Esophagus squamous epithelium (tissue), 5 donors: ENCODE measurements at places on chromosomes 6 and 20.

DNA sequence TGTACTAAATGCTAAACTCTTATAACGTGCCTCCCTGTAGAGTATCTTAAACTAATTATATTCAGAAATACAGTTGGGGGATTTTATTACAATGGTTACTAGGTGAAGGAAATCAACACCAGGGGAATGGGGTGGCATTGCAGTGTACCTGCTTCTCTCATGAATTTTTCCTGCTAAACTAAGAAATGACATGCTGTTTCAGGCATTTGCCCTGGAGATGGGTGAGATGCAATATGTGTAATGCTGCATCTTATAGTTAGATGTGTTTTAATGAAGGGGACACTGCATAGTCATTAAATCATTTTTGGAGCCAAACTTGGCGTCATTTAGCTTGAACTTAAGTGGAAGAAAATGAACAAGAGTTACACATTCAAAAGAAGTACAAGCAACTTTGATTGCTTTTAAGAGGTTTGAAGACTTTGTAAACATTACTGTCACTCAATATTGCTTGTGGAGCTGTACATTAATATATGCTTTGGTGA is 4.3 kb downstream of the EYA4 start:
- DNase-seq, result no peak
- peaks cover 16% of the 10 kb centered on the region for H3K4me1 ChIP-seq
- no peaks in the 10 kb centered on the region for H3K36me3 ChIP-seq
- peaks cover 6% of the 10 kb centered on the region for H3K27me3 ChIP-seq

GRCh38 chr6:144951730-144952437 is 666.7 kb downstream of the UTRN start:
- H3K4me1 ChIP-seq, result no peaks in the 10 kb centered on the region
- no peaks in the 10 kb centered on the region for H3K27me3 ChIP-seq
- no peak overlapping the region for H3K27ac ChIP-seq
- H3K36me3 ChIP-seq, result no peaks in the 10 kb centered on the region

DNA sequence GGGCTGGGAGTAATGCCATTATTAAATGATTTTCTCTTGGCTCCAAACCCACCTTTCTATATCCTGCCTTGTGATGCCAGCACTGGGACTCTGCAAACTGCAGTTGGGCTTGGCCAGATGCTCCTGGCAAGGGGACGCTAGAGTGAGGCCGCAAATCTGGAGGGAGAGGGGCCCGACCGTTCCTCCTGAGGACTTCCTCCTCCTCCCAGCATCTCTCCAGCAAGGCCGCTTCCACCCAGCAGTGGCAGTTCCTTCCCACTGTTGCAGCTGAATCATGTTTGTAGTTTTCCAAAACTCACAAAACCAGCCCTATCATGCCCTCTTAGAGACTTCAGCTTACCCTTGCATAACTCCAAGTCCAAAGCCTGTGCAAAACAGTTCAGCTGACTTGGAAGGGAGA is 244.4 kb downstream of the FOXA2 start:
- peaks cover 5% of the 10 kb centered on the region for H3K4me1 ChIP-seq
- H3K27me3 ChIP-seq, result peaks cover 29% of the 10 kb centered on the region
- no peak overlapping the region for H3K27ac ChIP-seq
- no peaks in the 10 kb centered on the region for H3K36me3 ChIP-seq

GRCh38 chr6:4259391-4259790 is 124.0 kb upstream of the ECI2 start:
- H3K27ac ChIP-seq, result no peak overlapping the region
- H3K4me1 ChIP-seq, result no peaks in the 10 kb centered on the region
- H3K4me3 ChIP-seq, result no peak overlapping the region

- no peaks in the 10 kb centered on the region for H3K27me3 ChIP-seq
- no peak overlapping the region for H3K4me3 ChIP-seq
- H3K27ac ChIP-seq, result no peak overlapping the region
- no peak for DNase-seq
- peaks cover 48% of the 10 kb centered on the region for H3K4me1 ChIP-seq
- H3K36me3 ChIP-seq, result no peaks in the 10 kb centered on the region
Observed at GRCh38 chr20:49759266-49759950, 45.7 kb upstream of the B4GALT5 start.

DNA sequence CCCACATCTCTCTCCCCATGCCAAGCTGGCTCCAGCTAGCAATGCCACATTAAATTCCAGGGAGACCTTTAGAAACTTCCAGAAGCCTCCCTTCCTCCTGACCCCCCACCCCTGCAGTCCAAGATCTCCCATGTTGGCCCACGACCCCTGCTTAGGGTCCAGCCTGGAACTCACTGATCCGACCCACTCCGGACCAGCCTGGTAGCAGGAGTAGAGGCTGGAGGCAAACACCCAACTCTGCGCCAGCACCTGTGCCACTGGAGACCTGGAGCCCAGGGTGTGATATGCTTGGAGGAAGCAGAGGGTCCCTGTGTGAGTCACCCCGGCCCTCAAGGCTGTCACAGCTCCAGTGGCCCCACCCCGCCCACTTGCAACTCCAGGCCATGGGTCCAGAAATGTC is 3.3 kb upstream of the ULBP1 start:
- no peaks in the 10 kb centered on the region for H3K36me3 ChIP-seq
- H3K27ac ChIP-seq, result no peak overlapping the region
- peaks cover 24% of the 10 kb centered on the region for H3K27me3 ChIP-seq
- peaks cover 22% of the 10 kb centered on the region for H3K4me1 ChIP-seq
- no peak for DNase-seq

GRCh38 chr6:148479497-148479896 is 136.9 kb downstream of the SASH1 start:
- peak overlapping the region; percentile 0 for H3K27ac ChIP-seq
- no peaks in the 10 kb centered on the region for H3K27me3 ChIP-seq
- H3K4me1 ChIP-seq, result no peaks in the 10 kb centered on the region
- H3K36me3 ChIP-seq, result peaks cover 12% of the 10 kb centered on the region
- no peak overlapping the region for H3K4me3 ChIP-seq
- DNase-seq, result no peak

DNA sequence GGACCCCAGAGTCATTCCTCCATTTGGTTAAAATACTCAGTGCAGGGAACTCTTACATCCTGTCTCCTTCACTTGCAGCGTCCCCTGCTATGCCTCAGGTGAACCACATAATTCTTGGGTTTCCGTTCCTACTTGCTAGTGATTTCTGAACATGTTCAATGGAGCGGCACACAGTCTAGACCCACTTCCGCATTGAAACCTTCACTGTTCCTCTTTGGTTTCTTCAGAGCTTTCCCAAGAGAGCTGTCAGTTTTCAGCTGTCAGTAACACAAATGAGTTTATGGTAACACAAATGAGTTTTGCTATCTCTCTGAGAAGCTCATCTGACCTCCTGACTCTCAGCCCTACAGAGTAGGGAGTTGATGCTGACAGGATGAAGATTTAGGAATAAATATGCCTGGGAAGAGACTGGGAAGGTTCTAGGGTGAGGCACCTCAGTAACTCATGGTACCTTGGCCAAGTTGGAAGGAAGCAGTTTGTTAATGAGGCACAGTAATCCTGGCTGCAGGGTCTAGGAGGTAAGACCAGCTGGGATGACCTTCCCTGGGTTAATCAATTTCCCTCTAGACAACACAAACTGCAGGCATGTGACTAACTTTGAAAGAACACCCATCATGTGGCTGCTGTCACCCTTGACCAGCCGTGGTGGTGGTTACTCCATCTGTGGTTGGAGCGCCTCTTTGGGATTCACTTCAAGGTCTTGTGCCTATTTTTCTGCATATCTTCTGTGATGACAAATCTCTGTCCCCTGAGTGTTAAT is 5.4 kb downstream of the SYS1 start:
- no peak overlapping the region for H3K4me3 ChIP-seq
- peaks cover 21% of the 10 kb centered on the region for H3K4me1 ChIP-seq
- no peak for DNase-seq
- H3K36me3 ChIP-seq, result peaks cover 55% of the 10 kb centered on the region

DNA sequence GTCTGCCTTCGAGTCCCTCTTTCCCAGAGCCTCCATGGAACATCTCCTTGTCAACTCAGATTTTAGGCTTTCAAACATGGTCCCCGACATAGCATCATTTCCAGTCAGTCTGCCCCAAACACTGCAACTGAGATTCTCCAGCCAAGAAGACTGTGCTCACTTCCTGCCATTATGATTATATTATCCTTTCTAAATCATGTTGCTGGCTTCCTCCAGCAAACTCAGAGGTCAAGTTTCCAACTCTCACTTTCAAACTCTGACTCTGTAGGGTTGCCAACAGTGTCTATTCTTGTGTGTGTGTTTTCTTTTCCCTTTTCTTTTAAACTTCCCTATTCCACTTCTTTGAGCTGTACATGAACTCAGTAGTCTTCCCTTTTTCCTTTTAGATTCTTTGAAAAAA is 61.2 kb upstream of the TRAF3IP2 start:
- H3K27ac ChIP-seq, result peak overlapping the region; percentile 63
- H3K4me3 ChIP-seq, result no peak overlapping the region
- H3K27me3 ChIP-seq, result no peaks in the 10 kb centered on the region
- peaks cover 63% of the 10 kb centered on the region for H3K4me1 ChIP-seq
- DNase-seq, result no peak

DNA sequence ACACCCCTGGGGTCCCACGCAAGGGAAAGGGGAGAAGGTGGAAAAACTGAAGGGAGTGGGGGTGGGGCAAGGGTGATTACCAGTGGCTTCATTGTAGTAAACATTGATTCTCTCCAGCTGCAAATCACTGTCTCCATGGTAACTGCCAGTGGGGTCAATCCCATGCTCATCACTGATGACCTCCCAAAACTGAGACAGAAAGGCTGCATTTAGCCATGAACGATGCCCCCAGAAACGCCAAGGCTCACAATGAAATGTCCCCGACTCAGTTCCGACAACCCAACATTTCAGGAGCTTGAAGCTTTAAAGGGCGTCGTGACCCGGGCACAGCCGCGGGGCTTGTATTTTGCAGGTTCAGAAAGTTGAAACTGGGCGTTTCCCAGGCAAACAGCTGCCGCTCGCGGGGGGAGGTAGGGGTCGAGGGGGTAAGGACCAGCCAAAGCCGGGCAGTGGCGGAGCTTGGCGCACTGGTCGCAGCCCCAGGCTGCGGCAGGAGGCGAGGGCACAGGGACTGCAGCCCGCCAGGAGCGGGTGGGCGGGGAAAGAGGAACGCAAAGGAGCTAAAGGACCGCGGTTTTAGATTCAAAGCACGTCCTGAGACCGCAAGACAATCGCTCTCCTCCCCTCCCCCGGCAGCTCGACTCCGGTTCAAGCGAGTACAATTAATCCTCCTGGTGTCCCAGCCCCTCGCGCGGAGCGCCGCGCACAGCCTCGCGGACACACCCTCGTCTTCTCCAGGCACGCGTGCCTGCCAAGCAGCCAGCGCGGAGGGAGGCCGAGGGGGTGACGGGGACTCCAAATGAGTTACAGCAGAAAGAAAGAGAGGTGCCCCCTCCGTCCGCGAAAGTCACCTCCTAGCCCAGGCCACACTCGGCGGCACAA is 731 bp downstream of the TUBB2B start:
- H3K36me3 ChIP-seq, result no peaks in the 10 kb centered on the region
- peaks cover 14% of the 10 kb centered on the region for H3K27me3 ChIP-seq
- H3K4me1 ChIP-seq, result peaks cover 45% of the 10 kb centered on the region
- DNase-seq, result no peak

GRCh38 chr20:51937779-51938178 is 135.5 kb upstream of the SALL4 start:
- DNase-seq, result no peak
- H3K4me3 ChIP-seq, result no peak overlapping the region
- no peak overlapping the region for H3K27ac ChIP-seq
- H3K27me3 ChIP-seq, result no peaks in the 10 kb centered on the region
- no peaks in the 10 kb centered on the region for H3K4me1 ChIP-seq

DNA sequence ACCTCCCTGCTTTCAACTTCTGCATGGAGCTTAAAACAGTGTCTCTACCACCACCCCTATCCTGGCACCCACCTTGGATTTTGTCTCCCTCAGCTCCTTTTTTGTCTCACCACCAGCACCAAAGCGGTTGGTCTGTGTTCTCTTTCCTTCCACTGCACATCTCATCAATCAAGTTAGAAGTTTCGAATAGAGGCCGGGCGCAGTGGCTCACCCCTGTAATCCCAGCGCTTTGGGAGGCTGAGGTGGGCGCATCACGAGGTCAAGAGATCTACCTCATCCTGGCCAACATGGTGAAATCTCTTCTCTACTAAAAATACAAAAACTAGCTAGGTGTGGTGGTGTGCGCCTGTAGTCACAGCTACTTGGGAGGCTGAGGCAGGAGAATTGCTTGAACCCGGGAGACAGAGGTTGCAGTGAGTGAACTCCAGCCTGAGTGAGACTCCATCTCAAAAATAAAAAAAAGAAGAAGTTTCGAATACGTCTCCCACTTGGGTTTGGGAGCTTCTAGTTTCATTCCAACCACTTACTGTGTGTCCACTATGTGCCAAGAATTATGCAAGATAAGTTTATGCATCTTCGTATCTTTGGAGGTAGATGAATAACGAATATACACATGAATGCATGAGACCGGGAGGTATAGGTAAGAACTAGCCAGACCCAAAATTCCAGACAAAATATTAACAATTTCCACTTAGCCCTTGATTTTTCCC is 5.9 kb downstream of the PCED1A start:
- DNase-seq, result no peak
- H3K4me3 ChIP-seq, result no peak overlapping the region
- no peaks in the 10 kb centered on the region for H3K4me1 ChIP-seq
- H3K27ac ChIP-seq, result no peak overlapping the region
- no peaks in the 10 kb centered on the region for H3K27me3 ChIP-seq

GRCh38 chr6:85192596-85192995 is 257.3 kb upstream of the NT5E start:
- no peak overlapping the region for H3K27ac ChIP-seq
- H3K4me1 ChIP-seq, result no peaks in the 10 kb centered on the region
- H3K4me3 ChIP-seq, result no peak overlapping the region
- H3K27me3 ChIP-seq, result no peaks in the 10 kb centered on the region

DNA sequence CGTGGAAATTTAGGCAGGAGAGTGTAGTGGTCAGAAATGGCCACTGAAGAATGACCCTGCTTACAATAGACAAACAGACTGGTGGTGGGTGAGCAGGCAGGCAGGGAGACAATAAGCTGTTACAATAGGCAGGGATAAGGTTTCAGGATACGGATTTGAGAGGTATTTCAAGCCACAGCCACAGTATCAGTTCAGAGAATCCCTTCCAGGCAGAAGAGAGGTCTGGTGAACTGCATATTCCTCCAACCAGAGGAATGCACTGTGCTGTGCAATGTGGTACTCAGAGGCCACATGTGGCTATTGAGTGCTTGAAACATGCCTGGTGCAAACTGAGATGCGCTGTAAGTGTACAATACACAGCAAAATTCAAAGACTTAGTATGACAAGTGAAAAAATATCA is 20.6 kb downstream of the RMND1 start:
- DNase-seq, result no peak
- H3K36me3 ChIP-seq, result peaks cover 76% of the 10 kb centered on the region
- H3K4me3 ChIP-seq, result no peak overlapping the region
- H3K4me1 ChIP-seq, result peaks cover 2% of the 10 kb centered on the region
- no peaks in the 10 kb centered on the region for H3K27me3 ChIP-seq
- H3K27ac ChIP-seq, result no peak overlapping the region

- DNase-seq, result no peak
- no peak overlapping the region for H3K4me3 ChIP-seq
- no peaks in the 10 kb centered on the region for H3K36me3 ChIP-seq
- no peaks in the 10 kb centered on the region for H3K27me3 ChIP-seq
- peak overlapping the region; percentile 58 for H3K27ac ChIP-seq
Observed at GRCh38 chr6:6591778-6592465, 3.4 kb downstream of the LY86 start.

- H3K36me3 ChIP-seq, result no peaks in the 10 kb centered on the region
- H3K4me1 ChIP-seq, result peaks cover 76% of the 10 kb centered on the region
- H3K27me3 ChIP-seq, result no peaks in the 10 kb centered on the region
- no peak overlapping the region for H3K4me3 ChIP-seq
- DNase-seq, result no peak
Observed at GRCh38 chr6:13400772-13401171, 72.4 kb upstream of the TBC1D7 start.

GRCh38 chr6:85680388-85680787 is 37.7 kb upstream of the SYNCRIP start:
- H3K27ac ChIP-seq, result no peak overlapping the region
- peaks cover 9% of the 10 kb centered on the region for H3K4me1 ChIP-seq
- H3K4me3 ChIP-seq, result no peak overlapping the region
- H3K27me3 ChIP-seq, result no peaks in the 10 kb centered on the region
- no peak for DNase-seq
- no peaks in the 10 kb centered on the region for H3K36me3 ChIP-seq
